ENCODE measurements at places on chromosomes 11 and 22. TPM values are rescaled to one million over a fixed set of nuclear protein-coding genes. Genes with fewer than 3 reads are reported as not detected.

DNA sequence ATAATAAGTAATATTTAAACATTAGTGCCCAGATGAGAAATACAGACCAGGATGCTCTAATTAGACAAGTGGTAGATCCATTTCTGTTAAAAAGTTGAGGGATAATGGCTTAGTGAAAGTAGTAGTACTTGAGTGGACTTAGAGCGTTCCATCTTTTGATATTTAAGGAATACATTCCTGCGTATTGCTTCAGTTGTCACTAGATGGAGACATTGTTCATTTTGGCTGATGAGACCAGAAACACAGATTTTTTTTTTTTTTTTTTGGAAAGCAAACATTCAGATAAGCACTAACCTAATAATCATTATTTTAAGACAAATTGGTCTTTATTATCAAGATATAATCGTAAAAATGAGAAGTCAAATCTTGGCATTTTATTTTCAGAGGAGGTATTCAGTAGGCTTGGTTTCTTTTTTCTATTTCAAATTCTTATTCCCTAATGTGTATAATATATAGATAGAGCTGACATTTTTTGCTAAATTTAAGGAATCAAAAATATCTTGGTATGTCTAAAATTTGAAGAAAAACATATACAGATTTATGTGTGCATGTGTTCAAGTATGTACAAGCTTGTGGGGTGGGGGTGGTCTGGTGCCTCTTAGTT lies 92.9 kb downstream of the DYNC2H1 start:
- no peak overlapping the region for H3K4me3 ChIP-seq
- no peak overlapping the region for H3K27ac ChIP-seq
- H3K4me1 ChIP-seq = no peaks in the 10 kb centered on the region

DNA sequence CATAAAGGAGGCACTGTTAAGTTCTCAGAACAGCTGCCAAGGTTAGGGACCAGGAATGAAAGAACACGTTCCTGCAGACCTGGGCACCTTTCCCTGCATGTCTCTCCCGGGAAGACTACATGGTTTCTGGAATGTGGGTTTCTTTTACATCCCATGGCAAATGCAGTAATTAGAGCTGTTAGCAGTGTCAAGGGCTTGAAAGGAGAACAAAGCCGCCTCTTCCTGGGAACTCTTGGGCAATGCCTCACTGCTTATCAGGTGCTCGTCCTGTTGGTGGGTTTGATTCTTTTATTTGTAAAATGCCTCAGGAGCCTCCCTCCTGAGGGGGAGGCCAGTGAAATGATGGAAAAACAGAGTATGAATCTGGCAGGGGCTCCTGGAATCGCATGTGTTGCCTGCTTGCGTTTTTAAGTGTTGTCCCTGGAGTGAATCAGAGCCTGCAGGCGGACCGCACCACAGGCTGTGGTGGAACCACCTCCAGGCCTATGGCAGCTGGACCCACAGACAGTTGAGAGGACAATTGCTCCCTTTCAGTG lies 723 bp upstream of the C22orf31 start:
- peaks cover 12% of the 10 kb centered on the region for H3K4me1 ChIP-seq
- no peaks in the 10 kb centered on the region for H3K36me3 ChIP-seq
- no peak overlapping the region for H3K27ac ChIP-seq
- DNase-seq = no peak
- H3K27me3 ChIP-seq = no peaks in the 10 kb centered on the region
- H3K4me3 ChIP-seq = no peak overlapping the region

GRCh38 chr22:29737251-29738117 lies 17.7 kb downstream of the CABP7 start:
- H3K36me3 ChIP-seq = no peaks in the 10 kb centered on the region
- no peaks in the 10 kb centered on the region for H3K27me3 ChIP-seq
- no peak overlapping the region for H3K27ac ChIP-seq
- H3K4me1 ChIP-seq = peaks cover 15% of the 10 kb centered on the region
- H3K4me3 ChIP-seq = no peak overlapping the region

- no peak overlapping the region for H3K4me3 ChIP-seq
- H3K27ac ChIP-seq = no peak overlapping the region
- H3K4me1 ChIP-seq = no peaks in the 10 kb centered on the region
- peak; percentile 71 for DNase-seq
- no peaks in the 10 kb centered on the region for H3K36me3 ChIP-seq
Measured at GRCh38 chr11:131668500-131669400, 298.3 kb downstream of the NTM start.

APOL5 gene
- not detected for total RNA-seq

DNA sequence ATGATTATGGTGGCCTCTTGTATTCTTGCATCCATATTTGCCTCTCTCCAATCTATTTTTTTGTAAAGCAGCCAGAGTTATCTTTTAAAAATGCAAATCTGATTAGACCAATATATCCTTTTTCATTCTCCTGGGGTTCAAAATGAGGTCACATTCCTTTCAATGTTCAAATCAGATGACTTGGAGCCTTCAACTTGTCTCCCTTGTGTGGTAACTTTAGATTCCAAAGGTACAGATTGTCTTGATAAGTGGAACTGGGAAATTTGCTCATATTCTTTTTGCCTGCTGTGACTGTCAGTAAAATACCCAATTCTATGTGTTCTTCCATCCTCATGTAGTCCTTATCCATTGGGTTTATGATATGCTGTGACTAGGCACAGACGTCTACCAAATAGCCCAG lies 15.1 kb upstream of the CAPRIN1 start:
- no peaks in the 10 kb centered on the region for H3K27me3 ChIP-seq
- no peaks in the 10 kb centered on the region for H3K36me3 ChIP-seq
- peak overlapping the region; percentile 47 for H3K27ac ChIP-seq
- DNase-seq = peak; percentile 96
- no peak overlapping the region for H3K4me3 ChIP-seq
- peaks cover 35% of the 10 kb centered on the region for H3K4me1 ChIP-seq

GRCh38 chr11:70545610-70545912 lies 147.2 kb downstream of the CTTN start:
- no peak overlapping the region for H3K27ac ChIP-seq
- no peak overlapping the region for H3K4me3 ChIP-seq
- no peak for DNase-seq
- H3K4me1 ChIP-seq = peaks cover 37% of the 10 kb centered on the region
- no peaks in the 10 kb centered on the region for H3K36me3 ChIP-seq

DNA sequence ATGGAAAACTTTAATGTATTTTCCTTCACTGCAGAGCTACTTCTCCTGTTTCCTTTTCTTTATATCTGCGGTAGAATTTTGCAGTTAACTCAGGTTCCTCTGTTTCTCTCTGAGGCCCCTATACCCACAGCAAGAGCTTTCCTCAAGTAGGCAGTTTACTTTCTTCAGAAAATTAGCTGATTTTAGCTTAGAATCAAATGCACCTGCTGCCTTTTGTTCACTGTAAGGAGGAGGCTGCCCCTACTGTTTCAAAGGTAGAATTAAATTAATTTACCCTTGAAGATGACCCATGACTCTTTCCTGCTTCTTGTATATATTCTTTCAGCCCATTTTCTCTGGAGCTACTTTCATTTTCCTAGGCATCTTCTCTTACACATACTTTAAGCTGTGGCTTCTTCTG lies 68.7 kb upstream of the GDPD4 start:
- no peak overlapping the region for H3K4me3 ChIP-seq
- no peaks in the 10 kb centered on the region for H3K4me1 ChIP-seq
- no peak for DNase-seq
- no peaks in the 10 kb centered on the region for H3K27me3 ChIP-seq
- no peaks in the 10 kb centered on the region for H3K36me3 ChIP-seq

APIP gene
- 99.8 TPM for total RNA-seq

KRTAP5-7 gene
- not detected for total RNA-seq

DNA sequence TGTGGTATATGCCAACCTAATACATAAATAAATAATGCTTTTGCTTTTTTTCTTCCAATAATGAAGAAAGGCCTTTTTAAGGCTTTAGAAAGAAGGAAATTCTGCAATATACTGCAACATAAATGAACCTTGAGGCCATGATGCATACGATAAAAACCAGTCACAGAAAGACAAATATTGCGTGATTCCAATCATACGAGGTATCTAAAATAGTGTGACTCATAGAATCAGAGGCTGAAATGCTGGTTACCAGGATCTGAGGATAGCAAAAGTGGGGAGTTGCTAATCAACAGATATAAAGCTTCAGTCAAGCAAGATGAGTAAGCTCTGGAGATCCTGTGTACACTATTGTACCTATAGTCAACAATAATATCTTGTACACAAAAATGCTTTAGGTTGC lies 24.2 kb downstream of the MS4A6A start:
- H3K27me3 ChIP-seq = peaks cover 27% of the 10 kb centered on the region
- H3K27ac ChIP-seq = no peak overlapping the region
- H3K4me1 ChIP-seq = no peaks in the 10 kb centered on the region
- no peaks in the 10 kb centered on the region for H3K36me3 ChIP-seq
- no peak overlapping the region for H3K4me3 ChIP-seq

Measured in A673 (cell line).